Esophagus squamous epithelium (tissue), 5 donors: ENCODE measurements at places on chromosomes 5 and 9.

GRCh38 chr5:2207416-2208238, 324.9 kb upstream of the IRX4 start:
- DNase-seq = no peak

- DNase-seq = no peak
Observed at GRCh38 chr9:5388026-5388819, 48.5 kb upstream of the RLN1 start.

GRCh38 chr5:40266952-40267351, 412.8 kb upstream of the PTGER4 start:
- no peak for DNase-seq

DNA sequence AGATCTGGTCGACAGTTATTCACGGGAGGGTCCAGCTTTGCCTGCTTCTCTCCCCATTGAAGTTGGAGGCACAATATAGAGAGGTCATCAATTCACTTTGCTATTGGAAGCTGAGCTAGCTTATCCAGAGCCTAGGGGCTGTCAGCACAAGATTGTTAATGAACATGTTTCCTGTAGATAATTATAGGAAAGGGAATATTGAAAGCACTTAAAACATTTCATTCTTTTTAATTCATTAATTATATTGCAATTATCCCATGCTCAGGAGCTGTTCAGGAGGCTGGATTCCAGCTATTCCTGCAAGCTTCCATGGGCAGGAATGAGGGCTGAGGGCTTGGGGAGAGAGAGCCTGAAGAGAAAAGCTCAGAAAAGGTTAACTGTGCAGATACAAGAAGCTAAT, 153.1 kb upstream of the BRINP1 start:
- DNase-seq = no peak

DNA sequence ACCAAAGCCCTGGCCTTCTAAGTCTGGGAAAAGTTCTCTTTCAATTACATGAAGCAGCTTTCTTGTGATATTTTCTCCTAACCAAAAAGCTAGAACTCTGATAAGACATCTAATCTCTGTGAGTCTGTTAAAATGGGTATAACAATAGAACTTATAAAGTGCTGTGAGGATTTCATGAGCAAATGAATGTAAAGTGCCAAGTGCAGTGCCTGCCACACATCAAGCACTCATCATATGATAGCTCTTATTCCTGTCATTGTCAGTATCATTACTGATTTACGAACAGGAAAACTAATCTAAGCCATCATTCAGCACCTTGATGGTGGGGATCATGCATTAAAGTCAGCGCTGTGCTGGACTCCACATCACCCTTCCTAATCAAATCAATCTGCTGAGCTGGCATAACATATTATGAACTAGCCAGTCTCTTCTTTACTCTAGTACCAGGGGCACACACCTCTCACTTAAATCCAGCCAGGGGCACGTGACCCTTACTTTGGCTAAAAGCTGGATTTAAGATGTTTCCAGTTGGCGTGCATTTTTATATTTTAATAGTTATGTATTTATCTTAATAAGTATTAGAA, 37.3 kb downstream of the YIPF5 start:
- DNase-seq = no peak

DNA sequence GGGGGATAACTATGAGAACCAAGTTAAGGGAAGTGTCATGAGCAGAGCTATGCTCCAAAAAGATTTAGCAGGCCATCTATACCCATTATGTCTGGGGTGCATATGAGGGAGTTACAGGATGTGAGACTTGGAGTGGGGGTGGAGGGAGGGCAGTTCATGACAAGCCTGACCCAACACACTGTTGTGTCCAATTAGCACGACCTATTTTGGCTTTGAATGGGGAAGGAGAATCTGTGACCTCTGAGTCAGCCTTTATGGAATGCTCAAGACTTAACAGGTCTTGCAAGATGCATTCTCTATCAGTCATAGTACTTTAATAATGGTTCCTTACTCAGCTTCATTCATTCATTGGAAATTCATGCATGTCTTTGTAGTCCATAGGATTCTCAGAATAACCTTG, 71.7 kb downstream of the GRIA1 start:
- no peak for DNase-seq

- DNase-seq = no peak
Observed at GRCh38 chr5:82560561-82560960, 282.4 kb upstream of the RPS23 start.

- no peak for DNase-seq
Observed at GRCh38 chr5:68251804-68252522, 36.4 kb downstream of the PIK3R1 start.

DNA sequence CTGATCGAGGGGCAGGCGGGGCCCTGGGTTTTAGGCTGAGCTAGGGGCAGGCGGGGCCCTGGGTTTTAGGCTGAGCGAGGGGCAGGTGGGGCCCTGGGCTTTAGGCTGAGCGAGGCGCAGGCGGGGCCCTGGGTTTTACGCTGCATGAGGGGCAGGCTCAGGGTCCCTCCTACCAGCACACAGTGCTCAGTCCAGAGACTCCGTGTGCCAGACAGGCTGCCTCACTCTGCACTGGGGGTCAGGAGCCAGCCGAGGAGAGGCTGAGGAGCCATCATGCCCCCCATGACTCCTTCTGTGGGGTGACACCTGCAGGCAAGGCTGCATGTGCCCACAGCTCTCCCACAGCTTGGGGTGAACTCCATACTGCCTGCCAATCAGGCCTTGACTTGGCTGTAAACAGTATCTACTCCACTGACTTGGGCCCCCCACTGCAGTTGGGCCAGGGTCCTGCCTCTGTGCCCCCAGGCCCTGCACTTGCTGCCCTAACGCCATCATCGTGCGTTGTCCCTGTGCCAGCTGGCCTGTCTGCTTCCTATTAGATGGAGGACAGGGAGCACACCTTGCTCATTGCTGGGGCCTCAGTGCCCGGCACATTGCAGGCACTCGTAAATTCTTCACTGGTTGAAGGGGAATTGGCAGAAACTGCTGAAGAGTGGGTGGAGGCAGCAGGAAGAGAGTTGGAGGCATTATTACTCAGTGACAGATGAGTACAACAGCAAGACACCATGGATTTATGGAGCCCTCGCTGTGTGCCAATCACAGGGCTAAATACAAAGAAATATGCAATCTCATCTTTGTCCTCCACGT, 78.6 kb downstream of the AMBP start:
- DNase-seq = no peak

DNA sequence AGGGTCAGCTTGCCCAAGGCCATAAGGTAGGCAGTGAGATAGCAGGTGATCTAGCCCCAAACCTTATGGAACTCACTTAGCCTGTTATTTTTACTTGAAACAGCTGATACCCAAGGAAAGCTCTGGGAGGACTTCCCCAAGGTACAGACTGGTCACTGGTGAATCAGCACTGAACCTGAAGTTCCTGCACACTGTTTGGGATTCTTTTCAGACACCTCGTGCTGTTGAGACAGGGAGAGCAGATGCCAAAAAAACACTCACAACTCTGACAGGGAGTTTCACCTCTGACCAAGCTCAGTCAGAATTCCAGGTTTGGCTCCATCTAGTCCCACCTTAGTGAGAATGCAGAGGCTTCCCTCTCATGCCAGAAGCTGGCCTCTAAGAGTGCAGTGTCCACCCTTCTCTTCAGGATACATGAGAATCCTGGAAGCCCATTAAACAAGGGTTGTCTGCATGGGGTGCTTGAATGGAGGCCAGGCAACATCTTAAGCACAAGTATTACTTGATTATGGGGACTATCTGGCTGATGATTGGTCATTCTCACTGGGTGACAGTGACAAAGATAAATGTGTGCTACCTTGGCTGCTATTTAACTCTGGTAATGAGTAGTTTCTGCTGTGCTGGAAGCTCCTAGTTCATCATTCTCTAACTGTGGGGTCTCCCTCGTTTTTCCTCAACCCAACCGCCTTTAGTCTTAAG, 122.8 kb upstream of the SLIT3 start:
- DNase-seq = no peak

DNA sequence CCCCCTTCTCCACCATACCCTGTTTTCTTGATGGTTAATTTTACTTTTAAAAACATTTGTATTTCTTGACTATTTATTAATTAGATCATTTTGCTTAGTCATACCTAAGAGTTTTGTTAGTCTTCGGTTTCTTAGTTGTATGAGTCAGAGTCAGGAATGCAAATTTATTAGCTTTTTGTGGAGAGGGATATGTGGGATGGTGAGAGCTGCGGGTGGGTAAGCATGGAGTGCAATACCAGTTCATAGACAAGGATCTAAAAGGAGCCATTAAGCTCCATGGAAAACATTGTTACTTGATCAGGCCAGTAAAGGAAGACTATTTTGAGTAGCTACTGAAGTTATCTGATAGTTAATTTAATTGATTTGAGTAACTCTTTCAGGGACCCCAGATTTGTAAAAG, 77.5 kb downstream of the ZSWIM6 start:
- no peak for DNase-seq

DNA sequence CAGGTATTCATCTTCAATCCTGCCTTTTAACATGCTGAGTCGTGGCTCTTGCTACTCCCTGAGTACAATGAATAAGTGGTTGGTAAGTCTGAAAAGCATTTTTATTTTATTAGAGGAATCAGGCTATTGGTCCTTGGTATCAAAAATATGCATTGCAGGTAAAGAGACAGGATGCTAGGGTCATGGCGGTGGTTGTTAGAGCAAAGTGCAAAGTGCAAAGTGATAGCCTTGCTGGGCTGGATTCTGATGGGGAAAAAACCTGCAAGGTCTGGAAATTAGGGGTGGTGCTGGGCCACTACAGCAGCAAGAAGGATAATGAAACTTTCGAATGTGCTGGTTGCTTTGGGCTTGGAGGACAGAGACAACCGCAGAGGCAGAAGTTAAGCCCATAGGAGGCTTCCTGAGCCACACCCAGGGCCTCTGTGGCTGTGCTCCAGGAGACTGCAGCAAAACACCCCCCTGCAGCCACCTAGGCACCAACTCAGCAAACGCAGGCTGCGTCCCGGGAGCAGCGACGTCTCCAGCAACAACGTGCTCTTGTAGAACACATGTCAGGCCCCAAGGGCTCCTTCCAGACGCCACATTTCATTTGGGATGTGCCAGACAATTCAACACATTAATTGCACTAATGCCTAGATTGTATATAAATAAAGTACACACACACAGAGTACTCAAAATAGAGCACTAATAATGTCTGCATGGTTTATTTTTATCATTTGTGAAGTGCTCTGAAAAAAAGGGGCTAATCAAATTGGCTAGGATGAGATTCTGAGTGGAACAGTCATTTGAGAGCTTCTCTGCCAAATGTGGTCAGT, 149.8 kb upstream of the RAPGEF1 start:
- DNase-seq = no peak

- DNase-seq = no peak
Observed at GRCh38 chr5:86617309-86617755, 409 bp upstream of the COX7C start.

- DNase-seq = no peak
Observed at GRCh38 chr9:82993856-82994605, 68.9 kb downstream of the RASEF start.

GRCh38 chr5:36279054-36279698, 22.5 kb downstream of the RANBP3L start:
- DNase-seq = no peak

DNA sequence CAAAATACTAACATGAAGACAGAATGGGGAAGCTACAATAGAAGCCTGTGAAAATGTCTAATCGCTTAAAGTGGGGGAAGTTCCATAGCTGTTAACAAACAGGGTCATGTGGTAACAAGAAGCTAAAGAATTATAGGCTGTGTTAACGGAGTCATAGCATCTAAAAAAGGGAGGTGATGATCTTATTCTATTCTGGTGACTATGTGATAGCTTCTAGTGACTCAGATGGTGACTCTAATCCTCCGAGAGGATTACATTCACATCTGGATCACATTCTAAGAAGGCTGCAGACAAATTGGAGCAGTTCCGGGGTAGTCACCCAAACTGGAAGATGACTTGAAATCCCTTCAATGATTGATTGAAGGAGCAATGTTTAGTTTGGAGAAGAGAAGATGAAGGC, 142.1 kb downstream of the LIFR start:
- no peak for DNase-seq

DNA sequence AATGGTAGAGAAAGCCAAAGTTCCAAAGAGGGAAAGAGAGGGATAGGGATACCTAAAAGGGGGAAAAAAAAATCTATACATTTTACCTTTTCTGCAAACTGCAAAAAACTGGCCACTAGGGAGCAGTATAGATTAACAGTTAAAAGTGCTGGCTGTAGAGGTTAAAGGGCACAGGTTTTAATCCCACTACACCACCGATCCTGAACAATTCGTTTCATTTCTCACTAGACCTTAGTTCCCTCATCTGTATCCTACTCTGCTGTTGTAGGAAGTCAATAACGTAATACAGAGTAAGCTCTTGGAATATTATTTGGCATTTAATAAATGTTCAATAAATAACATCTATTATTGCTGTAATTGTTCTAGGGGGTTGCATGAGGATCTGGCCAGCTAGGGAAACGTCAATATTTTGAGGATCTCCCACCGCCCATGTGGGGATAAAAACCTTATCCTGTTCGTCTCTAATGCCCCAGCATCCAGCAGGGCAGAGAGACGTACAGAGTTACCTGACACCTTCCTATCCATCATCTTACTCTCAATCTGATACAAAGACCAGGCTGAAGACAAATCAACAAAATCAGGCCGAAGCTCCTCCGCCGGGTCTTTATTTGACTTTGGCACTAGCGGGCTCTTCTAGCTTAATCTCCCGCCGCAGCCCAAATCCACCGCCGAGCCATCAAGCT, 757 bp downstream of the CDC26 start:
- DNase-seq = no peak

- DNase-seq = no peak
Observed at GRCh38 chr9:104009826-104010225, 84.3 kb upstream of the SMC2 start.

DNA sequence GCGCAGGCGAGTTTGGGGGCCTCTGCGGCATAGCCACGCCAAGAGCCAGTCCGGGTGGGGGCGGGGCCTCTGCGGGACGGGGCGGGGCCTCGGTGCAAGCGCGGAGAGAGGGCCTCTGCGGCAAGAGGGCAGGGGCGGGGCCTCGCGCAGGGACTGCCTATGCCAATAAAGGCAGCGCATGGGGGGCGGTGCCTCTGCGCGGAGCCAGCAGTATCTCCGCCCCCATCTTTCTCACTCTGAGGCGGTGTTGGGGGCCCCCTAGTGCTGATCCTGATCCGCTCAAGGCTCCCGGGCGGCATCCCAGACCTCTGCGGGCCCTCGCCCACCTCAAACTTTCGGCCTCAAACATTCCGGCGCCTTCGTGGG, 9.2 kb upstream of the GPRIN1 start:
- no peak for DNase-seq

DNA sequence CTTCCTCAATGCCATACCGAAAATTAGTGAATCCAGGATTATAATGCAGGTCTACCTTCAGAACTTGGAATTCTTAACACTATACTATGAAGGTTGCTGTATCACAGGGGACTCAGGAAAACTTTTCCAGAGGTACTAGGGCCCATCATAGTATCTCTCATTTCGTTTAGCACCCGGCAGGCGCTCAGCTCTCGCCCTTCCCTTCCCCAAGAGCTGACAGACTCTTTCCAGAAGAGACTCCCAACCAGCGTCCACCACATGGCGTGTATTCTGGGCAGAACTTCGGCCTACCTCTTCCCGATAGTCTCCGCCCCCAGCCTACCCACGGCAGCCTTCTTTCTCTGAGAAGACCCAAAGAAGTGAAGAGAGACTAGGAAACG, 271 bp downstream of the NOL8 start:
- no peak for DNase-seq
